Stimulated activated CD4-positive, alpha-beta T cell treated with anti-CD3 and anti-CD28 coated beads, TNF-alpha, amount 100 ng/mL, for 4 hours (primary cell): ENCODE measurements at places on chromosomes 12 and 14.

DNA sequence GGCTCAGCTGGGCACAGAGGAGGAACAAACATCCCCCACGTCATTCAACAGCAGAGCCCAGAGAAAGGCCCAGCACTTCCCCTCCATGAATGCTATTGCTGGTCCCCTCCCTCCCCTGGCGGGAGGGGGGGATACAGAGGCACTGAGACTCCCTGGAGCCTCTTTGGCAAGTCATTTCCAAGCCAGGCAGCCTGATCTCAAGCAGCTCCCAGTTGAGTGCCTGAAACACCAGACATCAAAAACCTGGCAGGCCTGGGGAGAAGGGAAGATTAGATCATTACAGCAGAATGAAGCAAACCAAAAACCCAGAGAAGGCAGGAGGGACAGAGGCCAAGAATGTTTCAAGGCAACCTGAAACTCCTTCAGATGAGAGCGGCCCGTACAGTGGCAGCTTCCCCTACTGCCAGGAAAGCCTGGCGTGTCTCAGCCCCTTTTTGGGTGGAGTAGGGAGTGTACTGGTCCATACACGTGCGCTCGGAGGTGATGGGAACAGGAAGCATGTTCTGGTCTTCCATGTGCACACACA is 92.1 kb downstream of the LRRC74A start:
- DNase-seq: no peak

GRCh38 chr14:53147208-53147607 is 5.9 kb downstream of the DDHD1 start:
- DNase-seq: no peak

DNA sequence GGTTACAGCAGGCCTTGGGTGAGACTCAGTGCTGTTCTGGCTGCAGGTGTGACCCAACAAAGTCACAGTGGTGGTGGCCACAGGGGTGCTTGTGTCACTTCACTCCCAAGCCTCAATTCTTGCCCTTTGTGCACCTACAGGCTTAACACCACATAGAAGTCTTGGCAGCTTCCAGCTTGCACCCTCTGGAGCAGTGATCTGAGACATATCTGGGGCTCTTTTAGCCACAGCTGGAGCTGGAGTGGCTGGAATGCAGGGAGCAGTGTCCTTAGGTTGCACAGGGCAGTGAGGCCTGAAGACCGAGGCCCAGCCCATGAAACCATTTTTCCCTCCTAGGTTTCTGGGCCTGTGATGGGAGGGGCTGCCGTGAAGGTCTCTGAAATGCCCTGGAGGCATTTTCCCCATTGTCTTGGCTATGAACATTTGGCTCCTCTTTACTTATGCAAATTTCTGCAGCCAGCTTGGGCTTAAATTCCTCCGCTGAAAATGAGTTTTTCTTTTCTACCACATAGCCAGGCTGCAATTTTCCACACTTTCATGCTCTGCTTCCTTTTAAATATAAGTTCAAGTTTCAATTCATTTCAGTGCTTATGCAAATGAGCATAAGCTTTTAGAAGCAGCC is 37.7 kb downstream of the ADAM21 start:
- no peak for DNase-seq

GRCh38 chr14:99450266-99450665 is 30.4 kb downstream of the SETD3 start:
- no peak for DNase-seq

DNA sequence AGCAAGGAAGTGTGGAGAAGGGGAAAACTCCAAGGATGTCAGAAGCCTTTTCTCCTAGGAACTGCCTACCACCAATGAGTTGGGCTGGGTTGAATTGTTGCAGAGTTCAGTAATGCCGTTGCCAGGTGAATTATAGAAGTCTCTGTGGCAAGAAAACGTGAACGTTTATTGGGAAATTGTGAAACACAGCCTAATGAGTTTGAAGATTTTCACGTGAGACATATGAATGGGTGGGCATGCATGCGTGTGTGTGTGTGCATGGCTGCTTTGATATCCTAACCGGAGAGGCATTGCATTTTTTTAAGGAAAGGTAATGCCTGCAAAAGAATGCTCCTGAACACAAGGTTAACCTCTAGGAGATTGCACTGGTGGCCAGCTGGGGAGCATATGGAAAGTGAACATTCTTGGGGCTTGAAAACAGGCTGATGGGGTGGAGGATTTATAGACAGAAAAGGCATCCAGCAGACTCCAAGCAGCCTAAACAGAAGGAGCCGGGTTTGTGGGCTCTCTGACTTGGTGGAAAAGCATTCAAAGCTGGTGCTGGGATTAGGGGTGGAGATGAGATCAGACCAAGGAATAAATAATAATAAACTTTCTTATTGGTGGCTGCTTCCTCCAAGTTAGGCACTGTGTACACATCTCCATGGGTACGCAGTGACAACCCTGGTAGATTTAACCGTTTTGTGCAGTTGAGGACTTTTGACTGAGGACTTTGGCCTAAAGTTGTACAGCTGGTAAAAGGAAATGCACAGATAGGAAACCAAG is 67.8 kb downstream of the NTF3 start:
- DNase-seq: no peak

DNA sequence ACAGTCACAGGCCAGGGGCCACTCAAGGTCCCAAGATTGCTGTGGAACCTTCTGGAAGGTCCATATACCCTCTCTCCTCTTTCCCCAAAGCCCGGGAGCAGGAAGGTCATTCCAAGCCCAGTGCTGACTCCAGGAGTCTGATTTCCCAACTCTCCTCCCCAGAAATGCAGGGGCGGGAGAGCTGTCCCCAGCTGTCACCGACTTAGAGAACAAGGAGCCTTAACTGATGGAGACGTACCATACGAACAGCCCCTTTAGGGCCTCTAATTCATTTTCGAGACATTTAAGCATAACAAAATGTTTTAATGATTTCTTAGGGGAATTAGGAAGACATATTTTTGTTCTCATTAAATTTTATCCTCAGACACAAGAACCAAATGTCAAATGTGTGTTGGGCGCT is 99.2 kb downstream of the PHETA1 start:
- no peak for DNase-seq

- no peak for DNase-seq
These were observed 64.2 kb downstream of the LGR5 start for GRCh38 chr12:71503579-71504391.

- no peak for DNase-seq
These were observed 10.0 kb upstream of the CDCA4 start for GRCh38 chr14:105030836-105031396.

DNA sequence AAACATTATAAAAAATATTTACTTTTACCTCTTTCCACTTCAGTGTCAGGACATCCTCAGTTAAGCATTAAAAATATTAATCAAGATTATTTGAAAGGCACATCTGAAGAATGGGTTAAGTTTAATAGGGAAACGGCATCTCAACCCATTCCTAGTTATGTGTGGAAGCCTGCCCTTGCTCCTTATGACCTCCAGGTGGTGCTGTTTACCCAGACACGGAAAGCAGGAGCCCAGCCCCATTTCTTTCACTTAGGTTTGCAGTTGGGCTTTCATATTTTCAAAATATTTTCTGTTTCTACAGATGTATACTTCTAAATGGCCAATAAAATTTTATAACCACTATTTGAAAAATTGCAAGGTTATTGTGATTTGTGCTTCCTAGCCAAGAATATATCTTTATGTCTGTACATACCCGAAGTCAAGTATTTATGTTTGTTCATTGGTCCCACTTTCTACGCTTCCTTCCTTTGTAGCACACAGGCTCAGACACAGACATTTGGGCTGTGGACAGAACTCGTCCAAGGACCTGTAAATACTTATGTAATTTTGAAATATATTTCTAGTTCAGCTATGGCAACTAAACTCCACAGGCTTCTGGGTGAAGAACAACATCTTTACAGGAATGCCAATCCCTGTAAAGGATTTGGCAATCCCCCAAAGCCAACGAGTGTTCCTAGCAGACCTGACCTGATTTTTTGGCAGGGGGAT is 247.1 kb downstream of the AKAP6 start:
- DNase-seq: peak; percentile 9

GRCh38 chr14:100237735-100238418 is 1.1 kb upstream of the YY1 start:
- no peak for DNase-seq

DNA sequence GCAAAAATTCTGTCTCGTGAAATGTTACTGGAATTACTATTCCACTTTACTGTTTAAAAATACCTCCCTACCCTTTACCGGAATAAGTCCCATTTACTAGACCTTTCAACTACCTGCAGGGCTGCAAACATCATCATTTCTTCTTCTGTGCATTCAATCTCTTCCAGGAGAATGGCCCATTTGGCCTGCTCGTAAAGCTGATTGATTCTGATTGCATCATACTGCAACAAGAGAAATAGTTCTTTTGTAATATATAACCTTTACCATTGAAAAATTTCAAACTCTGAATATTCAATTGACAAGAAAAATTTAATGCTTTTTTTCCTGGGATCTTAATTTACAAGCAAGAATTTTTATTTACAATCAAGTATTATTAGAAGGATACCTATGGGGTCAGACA is 72.4 kb downstream of the FERMT2 start:
- DNase-seq: no peak

- no peak for DNase-seq
These were observed 40.7 kb upstream of the RIN3 start for GRCh38 chr14:92472860-92473259.

DNA sequence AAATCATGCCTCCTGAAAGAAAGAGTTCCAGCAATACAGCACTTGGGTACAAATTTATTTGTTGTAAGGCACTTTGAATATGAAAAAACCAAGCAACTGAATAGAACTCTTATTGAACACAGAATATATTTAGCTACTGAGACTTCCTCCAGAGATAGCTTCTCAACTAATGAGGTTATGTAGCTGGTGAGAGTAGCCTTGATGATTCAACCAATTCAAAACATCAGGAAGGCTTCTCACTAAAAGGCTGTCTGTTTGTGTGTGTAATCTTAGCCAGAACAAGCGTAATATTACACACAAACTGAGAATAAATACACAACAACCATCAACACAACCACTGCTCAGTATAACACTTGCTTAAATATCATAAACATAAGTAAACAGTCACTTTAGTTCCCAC is 20.4 kb downstream of the EIF2B2 start:
- DNase-seq: no peak

DNA sequence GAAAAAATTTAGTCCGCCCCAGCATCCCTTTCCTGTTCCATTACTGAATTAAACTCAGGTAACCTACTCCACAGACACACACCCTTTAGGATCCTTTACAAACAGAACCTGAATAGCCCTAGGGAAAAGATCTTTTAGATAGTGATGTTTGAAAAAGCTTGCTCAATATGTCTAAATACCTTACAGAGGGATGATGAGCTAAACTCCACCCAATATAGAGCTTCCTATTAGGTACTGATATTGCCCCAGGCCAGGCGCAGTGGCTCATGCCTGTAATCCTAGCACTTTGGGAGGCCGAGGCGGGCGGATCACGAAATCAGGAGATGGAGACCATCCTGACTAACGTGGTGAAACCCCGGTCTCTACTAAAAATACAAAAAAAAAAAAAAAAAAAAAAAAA is 50.1 kb downstream of the FERMT2 start:
- DNase-seq: no peak

DNA sequence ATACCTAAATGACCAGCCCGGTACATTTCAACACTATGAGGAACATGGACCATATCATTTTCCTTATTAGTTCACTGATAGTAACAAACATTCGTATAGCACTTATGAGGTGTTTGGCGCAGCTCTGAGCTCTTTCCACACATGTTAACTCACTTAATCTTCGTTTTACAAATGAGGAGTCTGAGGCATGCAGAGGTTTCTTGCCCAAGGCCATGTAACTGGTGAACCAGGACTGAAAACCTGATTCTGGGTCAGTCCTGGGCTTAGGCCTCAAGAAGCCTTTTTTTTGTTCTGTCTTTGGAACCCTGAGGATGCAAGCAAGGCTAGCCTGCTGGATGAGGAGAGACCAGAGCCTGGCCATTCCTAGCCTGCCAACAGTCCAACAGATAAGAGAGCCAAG is 55.0 kb downstream of the C14orf132 start:
- no peak for DNase-seq

GRCh38 chr12:77243345-77243744 is 178.0 kb upstream of the E2F7 start:
- no peak for DNase-seq

GRCh38 chr12:26696613-26697092 is 136.3 kb downstream of the ITPR2 start:
- no peak for DNase-seq

- DNase-seq: no peak
These were observed 123.7 kb downstream of the KIF21A start for GRCh38 chr12:39319180-39319579.
